Stimulated activated CD4-positive, alpha-beta T cell treated with anti-CD3 and anti-CD28 coated beads, Interleukin-1b, Interleukin-23, amount 100 ng/mL, for 1 hour (primary cell): ENCODE measurements at places on chromosomes 2 and 18.

- DNase-seq: no peak
Measured at GRCh38 chr18:37393221-37393827, 172.3 kb downstream of the CELF4 start.

DNA sequence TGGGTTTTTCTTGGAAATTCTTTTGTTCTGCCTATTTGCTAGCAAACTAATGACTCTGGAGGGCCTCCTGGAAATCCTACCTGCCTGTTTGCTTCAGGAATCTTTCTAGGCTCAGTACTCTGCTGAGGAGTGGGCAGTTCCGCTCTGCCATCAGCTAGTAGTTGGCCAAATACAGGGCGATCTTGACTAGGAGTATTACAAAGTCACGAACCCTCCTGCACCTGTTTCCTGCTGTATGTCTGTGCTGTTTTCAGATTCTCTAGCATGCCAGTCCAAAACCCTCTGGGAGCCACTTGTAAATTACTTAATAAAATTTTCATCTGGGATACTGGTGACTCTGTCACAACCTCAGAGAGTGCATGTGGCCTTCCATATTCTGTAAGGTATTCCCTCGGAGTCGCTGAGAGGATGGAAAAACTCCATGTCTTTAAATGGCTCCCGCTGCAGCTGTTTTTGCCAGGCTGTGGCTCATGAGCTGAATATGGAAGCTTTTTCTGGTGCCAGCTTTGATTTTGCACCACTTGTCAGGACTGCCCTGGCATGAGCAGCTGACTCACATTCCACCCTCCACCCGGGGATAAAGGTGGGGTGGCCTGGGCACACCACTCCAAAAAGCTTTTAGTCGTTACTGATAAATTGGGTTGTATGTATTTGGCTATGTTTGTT is 123.0 kb downstream of the RTN4 start:
- DNase-seq: no peak

GRCh38 chr2:165144315-165144714 is 59.5 kb downstream of the SCN3A start:
- no peak for DNase-seq

GRCh38 chr18:69787825-69788547 is 159.7 kb downstream of the CD226 start:
- DNase-seq: no peak

- no peak for DNase-seq
Measured at GRCh38 chr2:149737896-149738295, 150.3 kb upstream of the MMADHC start.

DNA sequence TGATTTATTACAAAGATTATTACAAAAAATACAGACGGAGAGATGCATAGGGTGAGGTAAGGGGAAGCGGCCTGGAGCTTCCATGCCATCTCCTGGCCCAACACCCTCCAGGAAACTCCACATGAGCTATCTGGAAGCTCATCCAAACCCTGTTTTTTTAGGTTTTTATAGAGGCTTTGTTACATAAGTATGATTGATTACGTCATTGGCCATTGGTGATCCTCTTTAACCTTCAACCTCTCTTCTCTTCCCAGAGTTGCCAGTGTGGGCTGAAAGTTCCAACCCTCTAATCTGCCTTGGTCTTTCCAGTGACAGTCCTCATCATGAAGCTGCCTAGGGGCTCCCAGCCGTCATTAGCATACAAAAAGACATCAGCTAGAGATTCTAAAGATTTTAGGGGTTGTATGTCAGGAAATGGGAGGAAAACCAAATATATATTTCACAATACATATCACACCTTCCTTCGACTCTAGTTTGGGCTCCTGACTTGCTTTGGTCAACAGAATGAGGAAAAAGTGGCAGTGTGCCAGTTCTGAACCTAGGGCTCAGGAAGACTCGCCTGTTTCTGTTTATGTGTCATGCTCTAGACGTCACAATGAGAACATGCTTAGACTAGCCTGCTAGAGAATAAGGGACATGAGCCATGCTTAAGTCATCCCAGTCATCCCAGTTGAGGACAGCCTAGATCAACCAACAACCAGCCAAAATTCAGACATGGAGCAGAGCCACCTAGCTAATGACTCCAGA is 54.1 kb downstream of the ETAA1 start:
- DNase-seq: no peak

DNA sequence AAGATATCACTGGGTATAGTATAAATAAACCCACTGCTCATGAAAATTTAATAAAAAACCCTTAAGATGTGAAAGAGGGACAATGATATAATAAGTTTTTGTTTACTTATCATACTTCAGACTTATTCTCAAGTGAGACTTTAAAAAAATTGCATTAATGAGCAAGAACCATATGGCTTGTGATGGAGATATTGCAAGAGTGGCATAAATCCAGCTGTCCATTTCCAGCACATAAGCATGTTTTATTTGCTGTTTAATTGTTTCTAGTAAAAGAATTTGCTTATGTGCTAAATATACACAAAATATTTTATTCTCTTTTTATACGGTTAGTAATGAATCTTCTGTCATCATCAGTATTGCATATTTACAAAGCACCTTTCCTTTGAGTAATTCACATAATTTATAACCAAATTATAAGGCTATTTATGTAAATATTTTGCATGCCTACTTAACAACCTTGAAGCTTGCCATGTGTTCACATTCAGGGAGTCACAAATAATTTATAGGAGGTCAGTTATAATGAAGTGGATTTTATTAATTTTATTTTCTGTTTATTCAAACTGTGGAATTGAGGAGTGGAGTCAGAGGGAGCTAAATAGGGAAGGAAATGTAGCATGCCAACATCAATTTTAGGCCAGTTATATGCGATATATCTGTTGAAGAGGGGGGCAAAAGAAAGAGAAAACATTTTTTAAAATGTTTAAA is 318.5 kb upstream of the CWC22 start:
- DNase-seq: no peak

DNA sequence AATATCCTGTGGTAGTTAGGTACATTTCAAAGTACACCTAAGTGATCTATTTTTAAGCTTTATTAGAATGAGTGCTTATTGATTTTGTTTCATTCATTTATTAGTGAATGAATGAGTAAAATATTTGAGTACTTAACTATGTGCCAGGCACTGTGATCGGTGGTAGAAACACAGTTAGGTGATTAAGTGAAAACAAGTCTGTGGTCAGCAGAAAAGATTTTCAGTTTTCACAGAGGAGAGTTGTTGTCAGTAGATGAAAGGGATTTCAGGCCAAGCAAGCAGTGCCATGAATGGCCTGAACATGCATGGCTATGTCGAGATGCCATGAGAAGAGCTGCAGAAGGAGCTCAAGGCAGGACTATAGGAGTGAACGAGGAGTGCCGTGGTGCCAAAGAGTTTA is 85.9 kb downstream of the SPTBN1 start:
- no peak for DNase-seq
